ENCODE measurements at places on chromosomes 6 and 20. TPM values are rescaled to one million over a fixed set of nuclear protein-coding genes. Genes with fewer than 3 reads are reported as not detected.

DNA sequence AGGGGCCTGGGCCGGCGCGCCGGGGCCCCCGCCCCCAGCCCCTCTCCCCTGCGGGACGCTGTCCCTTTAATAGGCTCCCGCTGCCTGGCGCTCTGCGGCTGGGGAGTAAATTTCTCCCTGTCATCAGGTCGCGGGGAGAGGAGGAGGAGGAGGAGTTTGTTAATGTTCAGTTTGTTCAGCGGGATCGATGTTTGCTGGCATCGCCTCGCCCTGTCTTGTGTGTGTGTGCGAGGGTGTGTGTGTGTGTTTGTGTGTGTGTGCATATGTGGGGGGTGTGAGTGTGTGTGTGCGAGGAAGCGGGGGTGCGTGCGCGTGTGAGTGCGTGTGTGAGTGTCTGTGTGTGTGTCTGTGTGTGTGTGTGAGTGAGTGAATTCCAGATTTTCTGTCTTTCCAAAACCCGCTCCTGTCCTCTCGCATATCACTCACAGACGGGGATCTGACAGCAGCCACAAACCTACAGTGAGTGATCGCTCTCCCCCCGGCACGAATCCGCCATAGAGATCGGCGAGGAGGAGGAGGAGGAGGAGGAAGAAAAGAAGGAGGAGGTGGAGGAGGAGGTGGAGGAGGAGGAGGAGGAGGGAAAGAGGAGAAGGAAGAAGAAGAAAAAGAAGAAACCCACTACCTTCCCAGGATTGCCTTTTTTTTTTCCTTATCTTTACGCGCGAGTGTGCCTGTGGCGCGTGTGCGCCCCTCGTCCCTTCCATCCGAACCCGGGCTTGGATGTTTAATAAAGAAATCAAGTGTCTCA lies at the start of gene TSHZ2:
Gene TSHZ2 (plus strand): TSS at position 169 of the 748 bp plus-strand sequence. CDS start 936 bp downstream, outside the sequence.
- peak within 1 kb of the TSS; percentile 66 for H3K4me3 ChIP-seq
- DNase-seq: peak; percentile 67
- peak within 1 kb of the TSS; percentile 64 for H3K27ac ChIP-seq
- H3K36me3 ChIP-seq: no peaks in the 10 kb centered on the region
- peaks cover 5% of the 10 kb centered on the region for H3K4me1 ChIP-seq

- no peaks in the 10 kb centered on the region for H3K36me3 ChIP-seq
- H3K4me1 ChIP-seq: no peaks in the 10 kb centered on the region
- H3K4me3 ChIP-seq: no peak overlapping the region
- no peaks in the 10 kb centered on the region for H3K27me3 ChIP-seq
- DNase-seq: no peak
Observed at GRCh38 chr6:63058601-63059000, 152.7 kb upstream of the FKBP1C start.

GRCh38 chr20:36159833-36160232 lies 5.3 kb downstream of the EPB41L1 start:
- H3K27ac ChIP-seq: no peak overlapping the region
- DNase-seq: no peak
- H3K4me1 ChIP-seq: peaks cover 7% of the 10 kb centered on the region
- H3K36me3 ChIP-seq: no peaks in the 10 kb centered on the region
- H3K27me3 ChIP-seq: no peaks in the 10 kb centered on the region
- H3K4me3 ChIP-seq: no peak overlapping the region

DNA sequence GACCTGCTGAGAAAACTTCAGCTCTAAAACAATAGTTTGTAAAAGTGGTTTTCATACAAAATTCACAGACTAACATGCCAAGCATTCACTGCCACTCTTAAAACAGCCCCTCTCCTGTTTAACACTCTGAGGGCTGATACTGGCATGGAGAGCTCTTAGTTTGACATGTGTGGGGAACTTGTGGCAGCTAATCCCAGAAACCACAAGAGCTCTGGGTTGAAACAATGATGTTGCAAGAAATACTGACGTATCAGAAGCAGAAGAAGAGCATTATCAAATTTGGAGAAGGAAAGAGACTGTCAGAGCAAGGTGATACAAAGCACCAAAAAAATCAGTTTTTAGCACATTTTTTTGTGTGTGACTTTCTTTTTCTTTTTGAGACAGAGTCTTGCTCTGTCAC lies 5.1 kb downstream of the BEND3 start:
- no peak for DNase-seq
- no peaks in the 10 kb centered on the region for H3K4me1 ChIP-seq
- H3K27me3 ChIP-seq: no peaks in the 10 kb centered on the region
- no peak overlapping the region for H3K4me3 ChIP-seq

- no peaks in the 10 kb centered on the region for H3K27me3 ChIP-seq
- no peaks in the 10 kb centered on the region for H3K36me3 ChIP-seq
- no peak for DNase-seq
Observed at GRCh38 chr6:33607126-33607783, 13.9 kb upstream of the ITPR3 start.

- DNase-seq: no peak
- H3K4me1 ChIP-seq: peaks cover 28% of the 10 kb centered on the region
- H3K36me3 ChIP-seq: no peaks in the 10 kb centered on the region
Observed at GRCh38 chr6:52552278-52552643, 24.6 kb downstream of the TRAM2 start.

HAO1 gene
- total RNA-seq: not detected

- H3K4me3 ChIP-seq: no peak overlapping the region
- DNase-seq: no peak
- H3K36me3 ChIP-seq: no peaks in the 10 kb centered on the region
- peaks cover 4% of the 10 kb centered on the region for H3K4me1 ChIP-seq
Observed at GRCh38 chr20:31602779-31603441, 2.2 kb upstream of the ID1 start.

- no peak for DNase-seq
- H3K27me3 ChIP-seq: no peaks in the 10 kb centered on the region
- H3K4me1 ChIP-seq: no peaks in the 10 kb centered on the region
- H3K36me3 ChIP-seq: no peaks in the 10 kb centered on the region
- no peak overlapping the region for H3K27ac ChIP-seq
Observed at GRCh38 chr6:163661272-163661671, 246.8 kb downstream of the QKI start.

NRSN1 gene
- not detected for total RNA-seq

GRCh38 chr6:168410554-168411011 lies 30.4 kb upstream of the SMOC2 start:
- no peak overlapping the region for H3K4me3 ChIP-seq
- peaks cover 6% of the 10 kb centered on the region for H3K4me1 ChIP-seq
- no peaks in the 10 kb centered on the region for H3K27me3 ChIP-seq
- no peak overlapping the region for H3K27ac ChIP-seq
- no peak for DNase-seq

GRCh38 chr6:84764332-84765049 lies at the start of gene TBX18:
TSS of gene TBX18 (minus strand) at chr6:84764598. CDS start at chr6:84764181, 417 bp downstream.
- DNase-seq: peak; percentile 71
- no peaks in the 10 kb centered on the region for H3K27me3 ChIP-seq
- H3K36me3 ChIP-seq: no peaks in the 10 kb centered on the region
- peak within 1 kb of the TSS; percentile 57 for H3K4me3 ChIP-seq

- H3K4me3 ChIP-seq: no peak overlapping the region
- H3K4me1 ChIP-seq: no peaks in the 10 kb centered on the region
- no peaks in the 10 kb centered on the region for H3K27me3 ChIP-seq
- H3K27ac ChIP-seq: no peak overlapping the region
Observed at GRCh38 chr6:123575188-123575587, 61.6 kb downstream of the TRDN start.

Data from ovary (tissue), 10 donors.